Cardiac septum (tissue), 1 donor: ENCODE measurements at places on chromosomes 13 and 19. TPM values are rescaled to one million over a fixed set of nuclear protein-coding genes. Genes with fewer than 3 reads are reported as not detected.

DNA sequence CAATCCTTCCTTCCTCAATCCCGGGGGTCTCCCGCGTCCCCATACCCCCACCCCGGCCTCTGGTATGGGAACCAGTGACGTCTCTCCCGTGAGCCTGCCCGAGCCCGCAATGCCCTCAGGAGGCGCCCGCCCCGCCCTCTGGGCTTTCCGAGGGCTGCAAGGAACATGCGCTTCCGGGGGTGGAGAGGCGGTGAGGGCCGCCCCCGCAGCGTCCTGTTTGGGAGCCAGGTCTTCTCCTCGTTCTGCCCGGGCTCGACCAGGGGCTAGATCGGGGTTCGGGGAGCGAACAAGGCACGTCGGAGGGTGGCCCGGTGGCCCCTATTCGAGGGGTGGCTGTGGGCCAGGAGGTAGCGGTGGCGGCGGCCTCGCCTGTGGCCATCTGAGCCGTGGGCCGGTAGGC is 6.6 kb upstream of the TEX101 start:
- no peak for DNase-seq

GRCh38 chr19:14480700-14481079 is 5.5 kb upstream of the PTGER1 start:
- no peak for DNase-seq

DNA sequence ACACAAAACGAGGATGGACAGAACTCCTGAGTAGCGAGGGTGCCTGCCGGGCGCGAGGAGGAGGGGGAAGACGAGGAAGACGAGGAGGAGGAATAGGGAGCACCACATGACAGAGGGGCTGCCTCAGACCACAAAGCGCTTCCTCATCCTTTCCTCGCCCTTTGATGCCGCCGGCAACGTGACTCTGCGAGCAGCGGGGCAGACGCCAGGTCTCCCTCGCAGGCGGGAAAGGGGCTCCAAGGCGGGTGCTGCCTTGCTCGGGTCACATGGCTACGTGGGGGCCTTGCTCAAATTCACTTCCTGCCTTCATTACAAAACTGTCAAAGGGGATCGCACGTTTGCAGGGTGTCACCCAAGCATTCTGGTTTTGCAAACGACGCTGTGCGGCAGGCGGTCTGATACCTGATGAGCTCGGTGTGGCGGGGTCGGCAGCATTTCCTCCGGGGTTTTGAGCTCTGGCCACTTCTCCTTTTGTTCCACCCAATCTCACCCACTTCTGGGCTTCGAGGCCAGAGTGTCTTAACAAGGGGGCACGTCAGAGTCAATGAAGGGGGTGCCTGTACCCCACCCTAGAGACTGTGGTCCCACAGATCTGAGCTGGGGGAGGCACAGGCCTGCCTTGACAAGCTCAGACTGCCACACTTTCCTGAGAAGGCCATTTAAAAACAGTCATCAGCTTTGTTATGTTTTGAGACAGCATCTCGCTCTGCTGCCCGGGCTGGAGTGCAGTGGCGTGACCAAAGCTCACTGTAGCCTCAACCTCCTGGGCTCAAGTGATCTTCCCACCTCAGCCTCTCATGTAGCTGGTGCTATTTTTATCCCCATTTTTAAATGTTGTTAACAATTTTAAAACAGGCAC is 14.9 kb downstream of the MAP2K2 start:
- DNase-seq = no peak

GRCh38 chr19:39966617-39967016 is 4.3 kb upstream of the PSMC4 start:
- DNase-seq = no peak

DNA sequence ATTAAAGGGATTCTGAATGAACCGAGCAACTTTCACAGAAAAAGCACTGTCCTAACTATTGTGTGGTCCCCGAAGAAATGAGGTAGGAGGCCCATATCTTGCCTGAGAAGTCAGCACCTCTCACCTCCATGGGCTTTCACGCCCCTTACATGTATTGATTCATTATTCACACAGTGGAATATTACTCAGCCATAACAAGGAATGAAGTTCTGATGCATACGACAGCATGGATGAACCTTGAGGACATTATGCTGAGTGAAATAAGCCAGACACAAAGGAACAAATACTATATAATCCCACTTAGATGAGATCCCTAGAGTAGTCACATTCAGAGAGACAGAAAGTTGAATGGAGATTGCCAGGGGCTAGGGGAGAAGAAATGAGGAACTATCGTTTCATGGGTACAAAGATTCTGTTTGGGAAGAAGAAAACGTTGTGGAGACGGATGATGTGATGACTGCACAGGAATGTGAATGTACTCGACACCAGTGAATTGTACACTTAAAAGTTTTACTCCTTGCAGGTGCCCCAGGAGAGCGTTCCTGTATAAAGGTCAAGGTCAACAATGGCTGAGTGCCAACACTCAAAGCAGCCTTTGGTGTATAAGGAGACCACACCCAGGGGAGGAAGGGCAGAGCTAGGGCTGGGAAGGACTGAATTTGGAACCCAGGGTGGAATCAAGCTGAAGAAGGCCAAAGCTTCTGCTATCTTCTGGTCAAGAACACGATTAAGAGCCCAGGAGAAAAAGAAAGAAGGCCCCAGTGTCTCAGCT is 22.5 kb downstream of the ZIC5 start:
- no peak for DNase-seq

GRCh38 chr13:109783447-109783814 is 3.0 kb downstream of the IRS2 start:
- no peak for DNase-seq

- no peak for DNase-seq
These were observed 5.1 kb downstream of the DNMT1 start for GRCh38 chr19:10189616-10190015.

- DNase-seq = no peak
These were observed 18.9 kb upstream of the IGFL1 start for GRCh38 chr19:46210669-46211068.

DNA sequence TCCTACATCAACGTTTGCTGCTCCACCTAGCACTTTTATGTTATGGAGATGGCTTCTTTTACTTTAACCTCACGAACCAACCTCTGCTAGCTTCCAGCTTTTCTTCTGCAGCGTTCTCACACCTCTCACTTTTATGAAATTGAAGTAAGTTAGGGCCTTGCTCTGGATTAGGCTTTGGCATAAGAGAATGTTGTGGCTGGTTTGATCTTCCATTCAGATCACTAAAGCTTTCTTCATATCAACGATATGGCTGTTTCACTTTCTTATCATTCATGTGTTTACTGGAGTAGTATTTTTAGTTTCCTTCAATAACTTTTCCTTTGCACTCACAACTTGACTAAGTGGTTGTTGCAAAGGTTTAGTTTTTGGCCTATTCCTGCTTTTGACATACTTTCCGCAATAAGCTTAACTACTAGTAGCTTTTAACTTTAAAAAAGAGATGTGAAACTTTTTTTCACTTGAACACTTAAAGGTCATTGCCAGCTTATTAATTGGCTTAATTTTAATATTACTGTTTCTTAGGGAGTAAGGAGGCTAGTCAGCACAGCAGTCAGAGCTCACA is 60.0 kb upstream of the SPRY2 start:
- DNase-seq = no peak

DNA sequence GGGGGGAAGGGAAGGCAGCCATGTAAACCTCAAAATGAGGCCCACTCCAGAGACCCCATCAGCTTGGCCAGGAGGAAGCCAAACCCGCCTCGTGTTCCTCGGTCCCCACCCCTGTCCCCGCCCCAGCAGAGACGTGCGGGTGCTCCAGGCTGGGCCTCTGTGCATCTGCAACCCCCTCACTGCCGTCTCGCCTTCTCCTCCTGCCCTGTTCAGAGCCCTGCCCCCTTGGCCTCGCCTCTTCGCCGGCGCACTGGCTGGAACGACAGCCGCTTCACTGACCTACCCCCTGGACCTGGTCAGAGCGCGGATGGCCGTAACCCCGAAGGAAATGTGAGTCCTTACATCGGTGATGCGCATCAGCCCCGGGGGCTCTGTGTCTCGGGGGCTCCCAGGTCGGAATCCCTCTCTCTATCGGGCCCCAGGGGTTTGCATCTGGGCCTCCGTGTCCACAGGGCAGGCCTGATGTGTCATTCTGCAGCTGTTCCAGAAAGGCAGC is 32.2 kb downstream of the TMEM161A start:
- no peak for DNase-seq

GRCh38 chr13:33127009-33127551 is 110.9 kb downstream of the KL start:
- DNase-seq = no peak

- no peak for DNase-seq
These were observed 434.7 kb downstream of the DIAPH3 start for GRCh38 chr13:59728896-59729545.

DNA sequence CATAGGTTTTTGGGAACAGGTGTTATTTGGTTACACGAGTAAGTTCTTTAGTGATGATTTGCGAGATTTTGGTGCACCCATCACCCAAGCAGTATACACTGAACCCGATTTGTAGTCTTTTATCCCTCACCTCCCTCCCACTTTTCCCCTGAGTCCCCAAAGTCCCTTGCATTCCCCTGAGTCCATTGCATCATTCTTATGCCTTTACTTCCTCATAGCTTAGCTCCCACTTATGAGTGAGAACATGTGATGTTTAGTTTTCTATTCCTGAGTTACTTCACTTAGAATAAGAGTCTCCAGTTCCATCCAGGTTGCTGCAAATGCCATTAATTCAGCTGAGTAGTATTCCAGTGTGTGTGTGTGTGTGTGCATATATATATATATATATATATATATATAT is 97.2 kb upstream of the EDNRB start:
- DNase-seq = no peak

GRCh38 chr13:44796597-44797490 is 192.4 kb downstream of the NUFIP1 start:
- no peak for DNase-seq

DNA sequence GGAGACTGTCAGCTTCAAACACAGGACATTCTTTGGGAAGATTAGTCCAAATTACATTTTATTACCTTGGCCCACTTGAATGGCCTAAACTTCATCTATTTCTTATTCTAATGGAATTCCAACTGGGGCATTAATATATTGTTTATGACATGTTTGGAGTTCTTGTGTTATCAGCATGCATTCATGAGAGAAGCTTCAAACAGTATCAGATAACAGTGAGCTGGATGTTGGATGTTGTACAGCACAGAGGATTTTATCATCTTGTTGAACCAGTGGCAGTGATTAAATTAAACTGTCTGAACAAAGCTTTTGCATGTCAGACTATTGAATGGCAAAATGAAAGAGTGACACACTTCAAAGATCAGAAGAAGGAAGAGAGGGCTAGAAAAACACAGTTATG is 50.0 kb downstream of the MZT1 start:
- no peak for DNase-seq

GRCh38 chr13:95642028-95642621 is 2.4 kb downstream of the DZIP1 start:
- DNase-seq = peak; percentile 79

GRCh38 chr13:66159511-66159910 is 1070.6 kb downstream of the PCDH9 start:
- DNase-seq = no peak

DNA sequence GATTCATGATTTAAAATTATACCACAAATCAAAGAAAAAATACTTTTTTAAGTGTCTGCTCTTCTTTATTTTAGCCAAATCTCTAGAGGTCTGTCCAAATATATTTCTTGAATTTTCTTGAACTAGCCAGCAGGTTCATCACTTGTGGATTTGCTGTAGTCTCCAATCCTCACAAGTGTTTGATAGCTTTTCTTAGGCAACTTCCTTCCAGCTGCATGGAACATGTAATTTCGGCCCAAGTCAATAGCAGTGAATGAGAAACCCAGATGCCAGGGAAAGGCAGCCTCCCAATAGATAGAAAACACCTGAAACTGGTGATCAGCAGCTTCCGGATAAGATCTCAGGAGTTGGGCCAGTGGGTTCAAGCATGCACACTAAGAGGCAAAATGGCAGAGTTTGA is 15.6 kb upstream of the RNASEH2B start:
- no peak for DNase-seq

DNA sequence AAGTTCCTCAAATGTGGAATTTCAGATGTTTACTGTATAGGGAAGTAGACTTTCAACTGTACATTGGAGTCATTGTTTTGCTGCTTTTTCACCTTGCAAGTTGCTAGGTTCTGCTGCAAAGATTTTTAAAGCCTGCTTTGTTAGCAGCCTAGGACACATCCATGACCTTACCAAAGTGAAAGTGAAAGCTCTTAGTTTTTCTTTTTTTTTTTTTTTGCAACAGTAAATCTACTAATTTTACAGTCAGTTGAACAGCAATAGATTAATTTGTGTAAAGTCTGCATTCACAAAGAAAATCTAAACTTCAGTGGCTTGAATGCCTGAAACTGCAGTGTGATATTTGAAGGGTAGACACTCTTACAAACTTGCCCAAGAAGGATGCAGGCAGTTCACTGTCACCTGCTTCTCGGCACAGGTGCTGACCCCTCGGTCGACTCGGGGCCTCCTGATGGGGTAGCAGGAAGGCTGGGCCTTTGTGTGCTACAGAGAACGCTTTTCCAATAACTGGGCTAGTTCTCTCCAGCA is 5.0 kb upstream of the MTIF3 start:
- no peak for DNase-seq

- DNase-seq = peak; percentile 79
These were observed 25.3 kb upstream of the OR10H2 start for GRCh38 chr19:15702534-15702930.

GRCh38 chr13:110555601-110556223 is 5.8 kb downstream of the RAB20 start:
- no peak for DNase-seq

DNA sequence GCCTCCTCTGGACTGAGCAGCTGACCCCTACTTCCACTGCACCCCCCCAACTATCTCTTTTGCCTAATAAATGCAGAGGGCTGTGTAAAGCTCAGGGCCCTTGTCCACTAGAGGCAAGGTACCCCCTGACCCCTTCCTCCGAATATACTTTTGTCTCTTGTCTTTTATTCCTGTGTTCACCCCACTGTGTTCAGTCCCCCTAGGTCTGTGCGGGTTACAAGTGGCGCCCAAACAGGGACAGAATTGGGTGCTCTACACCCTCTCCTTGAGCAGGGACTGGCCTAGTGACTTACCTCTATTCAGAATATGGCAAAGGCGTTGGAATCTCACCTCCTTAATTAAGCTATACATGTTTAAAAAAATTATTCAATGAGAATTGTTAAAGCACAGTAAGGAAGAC is 15.0 kb downstream of the ZNF350 start:
- no peak for DNase-seq

The ERFL gene
- total RNA-seq = not detected

The HIPK4 gene
- total RNA-seq = 0.08 TPM

The SHISA7 gene
- not detected for total RNA-seq

The ALDH16A1 gene
- total RNA-seq = 7.7 TPM

The SMARCA4 gene
- total RNA-seq = 52.2 TPM

The GPR4 gene
- 6.9 TPM for total RNA-seq

The KPNA3 gene
- 46.7 TPM for total RNA-seq

The ZIC5 gene
- 0.05 TPM for total RNA-seq

The APOE gene
- 26.6 TPM for total RNA-seq

The TBC1D4 gene
- 84.9 TPM for total RNA-seq

The NTF4 gene
- total RNA-seq = not detected

The STOML3 gene
- total RNA-seq = not detected

The ZNF541 gene
- total RNA-seq = 1.2 TPM

The NTN5 gene
- total RNA-seq = not detected
